ENCODE measurements at places on chromosomes 2 and 18. TPM values are rescaled to one million over a fixed set of nuclear protein-coding genes. Genes with fewer than 3 reads are reported as not detected.

The PHLPP1 gene
- 6.6 TPM for polyA plus RNA-seq

DNA sequence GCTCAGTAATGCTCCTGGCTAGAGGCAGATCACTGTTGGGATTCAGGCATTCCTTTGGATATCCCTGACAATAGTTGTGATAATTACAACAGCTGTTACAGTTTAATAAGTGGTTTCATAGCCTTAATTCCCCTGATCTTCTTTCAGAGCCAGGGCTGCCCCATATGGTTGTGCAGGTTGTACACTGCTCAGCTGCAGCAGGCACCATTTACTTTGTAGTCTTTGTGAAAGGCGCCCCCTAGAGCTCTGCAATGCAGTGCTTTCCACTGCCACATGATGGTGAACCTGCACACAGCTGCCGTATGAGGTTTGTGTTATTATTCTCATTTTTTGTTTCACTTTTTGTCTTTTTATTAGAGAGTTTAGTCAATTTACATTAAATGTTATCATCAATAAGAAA lies 239.1 kb downstream of the KCNS3 start:
- DNase-seq: no peak

DNA sequence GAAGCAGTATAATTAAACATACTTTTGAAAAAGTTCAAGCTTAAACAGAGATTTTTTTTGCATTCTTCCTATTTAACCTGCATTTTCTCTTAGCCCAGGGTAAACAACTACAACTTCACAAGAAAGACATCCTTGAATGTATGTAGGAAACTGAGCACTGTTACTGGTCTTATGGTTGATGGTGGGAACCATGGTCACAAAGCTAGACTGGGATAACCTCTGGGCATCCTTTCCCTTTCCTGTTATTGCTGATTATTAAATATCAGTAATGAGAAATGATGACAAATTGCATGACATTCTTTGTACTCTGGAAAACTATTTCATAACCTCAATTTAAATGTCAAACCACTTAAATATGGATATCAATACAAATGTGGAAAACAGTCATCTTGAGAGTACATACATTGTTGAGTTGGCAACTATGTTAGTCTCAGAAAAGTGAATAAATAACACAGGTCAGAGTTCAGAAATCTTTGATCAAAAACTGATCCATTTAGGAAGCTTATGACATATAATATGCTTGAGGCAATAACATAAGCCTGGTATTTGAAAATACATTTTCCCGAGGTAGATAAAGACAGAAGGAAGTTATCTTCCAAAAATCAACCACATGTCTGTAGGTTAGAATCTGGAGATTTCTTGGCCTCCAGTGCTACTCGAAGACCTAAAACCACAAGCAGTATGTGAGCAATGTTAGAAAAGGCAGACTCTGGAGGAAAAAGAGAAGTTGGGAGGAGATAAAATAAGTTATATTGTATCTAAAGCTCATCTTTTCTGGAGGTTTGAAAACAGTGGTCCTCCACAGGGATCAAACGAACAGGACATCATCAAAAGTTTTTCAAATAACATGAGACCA lies 65.2 kb upstream of the ST8SIA5 start:
- no peak for DNase-seq

- no peak for DNase-seq
Observed at GRCh38 chr2:205086662-205087061, 541.4 kb downstream of the PARD3B start.

The GALNT13 gene
- 0.96 TPM for polyA plus RNA-seq

DNA sequence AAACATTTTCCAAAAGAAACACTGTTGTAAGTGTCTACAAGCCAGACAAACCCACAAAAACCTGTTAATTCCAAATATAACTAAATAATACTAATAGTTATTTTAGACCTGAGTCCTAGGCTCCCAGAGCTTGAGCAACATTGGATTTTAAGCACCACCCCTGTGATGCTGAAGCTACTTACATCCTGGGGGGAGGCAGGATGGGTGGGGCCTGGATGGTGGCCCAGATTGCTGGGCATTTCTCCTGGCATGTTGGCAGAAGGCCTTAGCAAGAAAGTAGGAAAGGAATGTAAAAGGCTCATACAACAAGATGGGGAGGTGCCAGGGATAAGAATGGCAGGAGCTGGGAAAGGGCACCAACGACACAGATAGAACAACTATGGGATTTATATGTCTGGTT lies 50.7 kb upstream of the OTX1 start:
- DNase-seq: no peak

The ODC1 gene
- 62.6 TPM for polyA plus RNA-seq

GRCh38 chr18:68608851-68609490 lies 105.9 kb downstream of the TMX3 start:
- no peak for DNase-seq

DNA sequence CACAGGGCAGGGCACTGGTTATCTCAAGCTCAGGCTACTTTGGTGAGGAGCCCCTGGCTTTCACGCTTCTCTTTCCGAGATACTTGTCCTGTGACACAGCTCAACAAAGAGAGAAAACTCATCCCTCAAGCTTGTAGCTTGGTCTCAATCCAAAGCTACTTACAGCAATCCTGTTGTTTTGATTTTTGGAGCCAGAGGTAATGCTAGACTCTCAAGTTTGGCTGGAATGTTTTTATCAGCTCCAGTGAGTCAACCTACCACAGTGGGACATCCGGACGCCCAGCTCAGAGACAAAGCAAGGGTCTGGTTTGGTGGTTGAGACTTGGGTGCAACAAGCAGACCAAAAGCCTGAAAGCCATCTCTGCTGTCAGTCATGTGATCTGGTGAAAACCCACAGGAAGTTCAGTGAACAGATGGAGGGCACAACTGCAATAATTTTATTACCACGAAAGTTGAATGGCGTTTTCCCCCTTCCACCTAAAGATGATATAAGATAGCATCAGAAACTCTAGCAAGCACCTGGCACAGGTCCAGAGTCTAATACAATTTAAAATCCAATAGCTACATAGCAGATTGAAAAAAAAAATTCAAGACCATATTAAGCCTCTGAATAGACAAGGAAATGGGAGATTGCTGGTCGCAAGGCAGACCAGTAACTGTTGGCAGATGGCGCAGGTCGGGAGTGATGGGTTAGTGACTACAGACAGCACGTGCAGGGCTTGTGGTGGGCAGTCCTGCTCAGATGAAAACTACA lies 102.3 kb upstream of the SMAD7 start:
- no peak for DNase-seq

GRCh38 chr18:8928847-8929780 lies 173.4 kb upstream of the NDUFV2 start:
- no peak for DNase-seq

GRCh38 chr2:149050188-149050587 lies 11.7 kb downstream of the LYPD6B start:
- no peak for DNase-seq

The ALLC gene
- 0.19 TPM for polyA plus RNA-seq

DNA sequence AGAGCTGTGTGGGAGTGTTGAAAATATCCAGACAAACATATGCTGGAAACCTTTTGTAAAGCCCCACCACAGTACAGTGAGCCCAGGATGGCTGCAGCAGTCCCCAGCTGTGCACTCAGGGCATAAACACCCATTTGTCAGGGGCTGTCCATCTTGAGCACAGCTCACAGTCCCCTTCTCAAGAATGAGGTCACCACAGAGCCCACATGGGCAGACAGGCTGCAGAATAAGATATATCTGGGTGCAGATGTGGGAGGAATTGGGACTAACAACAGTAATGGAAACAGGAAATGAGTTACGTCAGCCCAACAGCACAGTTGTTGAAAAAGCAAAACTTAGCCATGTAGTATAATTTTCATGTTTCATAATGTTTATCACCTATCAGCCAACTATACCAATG lies 219.6 kb downstream of the ETAA1 start:
- DNase-seq: no peak

- no peak for DNase-seq
Observed at GRCh38 chr18:54217624-54218023, 6.8 kb downstream of the MBD2 start.

DNA sequence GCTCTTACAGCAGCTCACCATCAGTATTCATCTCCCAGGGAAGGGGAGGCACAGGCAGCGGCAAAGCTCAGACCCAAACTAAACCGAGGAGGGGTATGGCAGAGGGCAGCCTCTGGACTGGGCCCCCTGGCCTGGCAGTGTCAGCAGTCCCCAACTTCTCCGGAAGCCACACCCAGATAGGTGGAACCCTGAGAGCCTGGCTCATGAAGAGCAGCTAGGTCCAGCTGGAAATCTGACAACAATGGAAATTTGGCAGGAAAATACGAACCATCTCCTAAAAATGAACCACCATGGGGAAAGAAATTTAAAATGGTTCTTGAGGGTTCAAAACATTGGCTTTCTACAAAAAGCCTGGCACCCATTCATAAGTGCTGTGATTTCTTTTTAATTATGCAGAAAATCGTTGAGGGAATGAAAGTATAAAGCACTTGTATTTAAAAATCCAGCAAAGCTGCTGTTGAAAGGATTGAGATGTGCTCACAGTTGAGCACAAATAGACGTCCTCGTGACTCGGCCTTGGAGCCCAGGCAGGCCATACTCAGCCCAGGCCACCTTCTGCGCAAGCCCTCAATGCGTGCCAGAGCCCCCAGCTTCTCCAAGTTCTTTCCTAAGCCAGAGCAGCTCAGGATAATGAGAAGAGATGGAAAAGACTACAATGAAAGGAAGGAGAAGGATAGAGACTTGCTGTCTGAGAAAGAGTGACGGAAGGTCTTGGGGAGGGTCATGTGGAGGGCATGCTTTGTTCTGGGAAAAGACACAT lies 93.0 kb downstream of the COL6A3 start:
- no peak for DNase-seq

The FAM124B gene
- 4.0 TPM for polyA plus RNA-seq

All from urinary bladder (tissue), 4 donors.